Activated naive CD4-positive, alpha-beta T cell treated with anti-CD3 and anti-CD28 coated beads, Interleukin-2, amount 50 U/mL, for 16 hours (primary cell): ENCODE measurements at places on chromosomes 12 and 14.

DNA sequence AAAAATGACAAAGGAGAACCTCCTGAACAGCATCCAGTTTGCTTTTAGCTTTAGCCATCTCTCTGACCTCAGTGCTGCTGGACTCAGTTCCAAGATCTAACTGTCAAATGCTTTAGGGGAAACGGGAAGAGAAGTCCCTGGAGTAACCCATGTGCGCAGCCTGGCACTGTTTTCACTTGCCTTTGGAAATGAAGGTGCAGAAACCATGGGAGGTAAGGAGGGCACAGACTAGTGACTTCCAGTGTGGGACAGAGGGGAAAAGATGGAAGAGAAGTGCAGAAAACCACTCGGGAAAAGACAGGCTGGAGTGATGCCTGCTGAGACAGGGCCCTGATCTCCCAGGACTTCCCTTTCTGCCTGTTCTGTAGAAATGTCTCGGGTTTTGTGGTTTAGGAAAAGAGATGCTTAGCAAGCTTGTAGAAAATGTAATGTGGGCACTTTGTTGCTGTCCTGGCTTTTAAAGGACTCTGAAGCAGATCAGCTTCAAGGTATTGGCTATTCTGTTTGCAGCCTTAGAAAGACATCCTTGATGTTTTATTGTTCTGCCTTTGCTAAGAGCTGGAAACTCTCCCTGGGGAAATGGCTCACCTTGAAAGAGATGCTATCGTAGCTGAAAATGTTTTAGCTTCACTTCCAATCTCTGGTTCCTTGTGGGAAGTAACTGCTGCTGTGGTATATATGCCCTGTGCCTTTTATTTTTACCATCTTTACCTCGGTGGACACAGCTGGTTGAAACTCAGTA, 124.6 kb upstream of the HIF1A start:
- no peak for DNase-seq

DNA sequence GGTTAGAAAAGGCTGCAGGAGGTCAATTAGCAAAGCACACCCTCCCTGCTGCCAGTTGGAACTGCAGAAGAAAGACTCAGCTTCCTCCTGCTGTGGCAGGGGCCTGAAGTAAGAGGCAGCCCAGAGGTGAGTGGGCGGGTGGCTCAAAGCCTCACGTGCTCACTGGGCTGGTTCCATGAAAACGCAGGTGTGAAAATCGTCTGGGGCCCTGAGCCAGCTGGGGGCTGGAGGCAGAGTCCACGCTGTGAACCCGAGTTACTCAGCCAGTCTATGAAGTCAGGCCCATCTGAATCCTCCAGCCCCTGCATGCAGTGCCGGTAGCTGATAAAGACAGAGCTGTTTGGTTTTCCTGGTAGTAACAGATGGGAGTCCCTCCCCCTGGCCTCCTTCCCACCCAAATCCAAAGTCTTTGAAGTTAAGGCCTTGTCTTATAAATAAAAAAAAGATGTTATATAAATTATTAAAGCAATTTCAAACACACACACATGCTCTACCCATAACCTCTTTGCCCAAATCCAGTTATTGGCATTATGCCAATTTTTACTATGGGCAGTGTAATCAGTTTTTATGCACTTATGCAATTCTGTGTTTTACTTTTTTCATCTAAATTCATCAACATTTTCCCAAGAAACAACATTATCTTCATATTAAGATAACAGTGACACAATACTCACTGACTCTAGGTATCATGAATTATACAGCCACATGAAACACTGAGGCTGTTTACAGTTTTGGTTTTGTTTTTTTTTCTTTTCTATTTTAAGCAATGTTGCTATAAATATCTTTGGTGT, 57.9 kb upstream of the PNMA1 start:
- peak; percentile 71 for DNase-seq

GRCh38 chr14:104794993-104795780, at the start of gene AKT1:
Gene AKT1, minus strand, starts transcription at chr14:104795748. Its CDS starts 3,105 bp downstream, at chr14:104792643.
- no peak for DNase-seq

- DNase-seq = no peak
These were observed 7.7 kb downstream of the TRMT61A start for GRCh38 chr14:103536693-103537092.

- DNase-seq = no peak
These were observed 40.5 kb downstream of the ALKBH1 start for GRCh38 chr14:77667331-77667730.

DNA sequence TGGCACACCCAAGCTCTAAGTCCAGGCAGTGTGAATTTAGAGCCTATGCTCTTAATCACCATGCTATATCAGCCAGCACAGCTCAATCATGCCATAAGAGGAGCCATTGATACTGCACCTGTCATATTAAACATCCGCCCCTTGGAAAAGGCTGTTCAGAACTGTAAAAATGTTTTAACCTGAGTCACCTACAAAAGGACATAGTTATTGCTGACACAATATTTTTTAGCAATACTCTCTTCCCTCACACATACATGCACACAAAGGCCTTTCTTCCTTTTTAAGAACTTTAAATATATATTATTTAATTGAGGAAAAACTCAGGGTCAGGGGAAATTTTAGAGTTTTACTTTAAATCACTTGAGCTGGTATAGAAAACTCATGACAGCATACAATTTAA, 83.5 kb upstream of the ATXN7L3B start:
- no peak for DNase-seq

GRCh38 chr12:92764831-92765230, 62.0 kb downstream of the PLEKHG7 start:
- no peak for DNase-seq

- DNase-seq = no peak
These were observed 6.7 kb downstream of the RPH3A start for GRCh38 chr12:112798048-112798760.

DNA sequence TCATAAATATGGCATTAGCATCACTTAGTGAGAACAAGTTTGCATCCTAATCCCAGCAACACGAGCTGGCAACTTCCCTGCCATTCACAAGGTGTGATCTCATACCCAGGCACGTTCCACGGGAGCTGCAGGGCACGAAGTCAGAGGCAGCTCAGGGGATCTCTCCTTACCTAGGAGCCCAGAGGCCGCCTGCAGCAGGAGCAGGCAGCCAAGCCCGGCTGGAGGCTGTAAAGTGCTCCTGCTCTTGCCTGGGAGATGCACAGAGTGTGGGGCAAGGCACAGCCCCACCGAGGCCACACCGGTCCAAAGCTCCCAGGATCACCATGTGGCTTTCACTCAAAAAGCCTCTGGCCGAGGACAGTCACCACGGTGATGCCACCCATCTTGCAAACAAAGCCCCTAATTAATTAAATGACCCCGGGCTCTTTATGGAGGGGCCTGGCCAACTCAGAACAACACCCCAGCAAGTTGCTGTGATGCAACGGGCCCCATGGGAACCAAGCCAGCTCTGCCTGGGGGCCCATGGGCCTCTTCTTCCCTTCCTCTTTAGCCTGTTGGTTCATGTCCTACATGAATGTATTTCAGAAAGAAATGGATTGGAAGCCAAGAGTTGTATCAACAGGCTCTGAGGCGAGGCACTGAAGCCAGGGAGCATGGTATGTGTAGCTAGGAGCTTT, 26.5 kb downstream of the NUAK1 start:
- DNase-seq = no peak

GRCh38 chr14:21960636-21961035, 287.0 kb upstream of the OR4E1 start:
- no peak for DNase-seq

- peak; percentile 73 for DNase-seq
These were observed 16.6 kb downstream of the FBRSL1 start for GRCh38 chr12:132506328-132507160.

DNA sequence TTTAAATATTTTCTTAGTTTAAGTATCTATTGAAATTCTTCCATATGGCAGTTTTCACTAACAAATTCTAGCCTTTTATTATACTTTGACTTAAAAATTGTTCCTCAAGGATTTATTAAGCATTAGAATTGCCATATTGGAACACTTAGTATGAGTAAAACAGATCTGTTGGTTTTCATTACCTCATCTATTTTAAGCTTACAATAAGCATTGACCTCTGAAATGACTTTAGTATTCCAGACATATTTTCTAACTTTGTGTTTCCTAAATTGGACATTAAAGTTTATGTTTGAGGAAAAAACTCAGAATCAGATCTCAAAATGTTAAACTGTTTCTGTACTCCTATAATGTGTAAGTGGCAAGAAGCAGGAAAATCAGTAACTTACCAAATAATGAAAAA, 48.4 kb downstream of the CSRP2 start:
- DNase-seq = no peak
